ENCODE measurements at places on chromosomes 1 and 21. TPM values are rescaled to one million over a fixed set of nuclear protein-coding genes. Genes with fewer than 3 reads are reported as not detected.

The RPTN gene
- polyA plus RNA-seq: not detected

The ETV3L gene
- polyA plus RNA-seq: not detected

The C1orf116 gene
- polyA plus RNA-seq: not detected

The CASQ1 gene
- 18.4 TPM for polyA plus RNA-seq

The OR14K1 gene
- polyA plus RNA-seq: not detected

The SERPINC1 gene
- polyA plus RNA-seq: not detected

The FMO3 gene
- not detected for polyA plus RNA-seq

The RNU1-4 gene
- polyA plus RNA-seq: not detected

The MYOC gene
- polyA plus RNA-seq: not detected

The PLXNA2 gene
- polyA plus RNA-seq: 3.6 TPM

The OR2T29 gene
- polyA plus RNA-seq: not detected

The RHOU gene
- 1.1 TPM for polyA plus RNA-seq

The SAMD11 gene
- polyA plus RNA-seq: 0.13 TPM

The CDA gene
- 7.1 TPM for polyA plus RNA-seq

The PLA2G5 gene
- polyA plus RNA-seq: 3.8 TPM

The MPZ gene
- not detected for polyA plus RNA-seq

The GUCA2B gene
- polyA plus RNA-seq: not detected

The FLG2 gene
- not detected for polyA plus RNA-seq

The CAPN8 gene
- 2.0 TPM for polyA plus RNA-seq

The EPHB2 gene
- 2.3 TPM for polyA plus RNA-seq

The HSD11B1 gene
- polyA plus RNA-seq: not detected

The CLCA1 gene
- polyA plus RNA-seq: not detected

The LCE3E gene
- polyA plus RNA-seq: not detected

The ZNF669 gene
- not detected for polyA plus RNA-seq

The C1QC gene
- polyA plus RNA-seq: 0.56 TPM

The LIN28A gene
- polyA plus RNA-seq: not detected

The APCS gene
- polyA plus RNA-seq: not detected

The RGS1 gene
- polyA plus RNA-seq: not detected

The KCNAB2 gene
- polyA plus RNA-seq: 11.1 TPM

The OR2L3 gene
- polyA plus RNA-seq: not detected

The OR2T1 gene
- polyA plus RNA-seq: not detected

The PSEN2 gene
- polyA plus RNA-seq: 108 TPM

The CBS gene
- 2.6 TPM for polyA plus RNA-seq

The GNAT2 gene
- polyA plus RNA-seq: not detected

The RGS8 gene
- 310 TPM for polyA plus RNA-seq

The LAD1 gene
- polyA plus RNA-seq: not detected

The OR2T33 gene
- polyA plus RNA-seq: not detected

The RASSF5 gene
- 5.6 TPM for polyA plus RNA-seq

The MNDA gene
- polyA plus RNA-seq: not detected

The PKP1 gene
- polyA plus RNA-seq: not detected

Measured in Purkinje cell (primary cell).